ENCODE measurements at places on chromosomes 2 and 18.

- no peak for DNase-seq
Measured at GRCh38 chr2:226993171-226993570, 157.3 kb downstream of the RHBDD1 start.

- no peak for DNase-seq
Measured at GRCh38 chr2:216221811-216222210, 112.7 kb downstream of the XRCC5 start.

DNA sequence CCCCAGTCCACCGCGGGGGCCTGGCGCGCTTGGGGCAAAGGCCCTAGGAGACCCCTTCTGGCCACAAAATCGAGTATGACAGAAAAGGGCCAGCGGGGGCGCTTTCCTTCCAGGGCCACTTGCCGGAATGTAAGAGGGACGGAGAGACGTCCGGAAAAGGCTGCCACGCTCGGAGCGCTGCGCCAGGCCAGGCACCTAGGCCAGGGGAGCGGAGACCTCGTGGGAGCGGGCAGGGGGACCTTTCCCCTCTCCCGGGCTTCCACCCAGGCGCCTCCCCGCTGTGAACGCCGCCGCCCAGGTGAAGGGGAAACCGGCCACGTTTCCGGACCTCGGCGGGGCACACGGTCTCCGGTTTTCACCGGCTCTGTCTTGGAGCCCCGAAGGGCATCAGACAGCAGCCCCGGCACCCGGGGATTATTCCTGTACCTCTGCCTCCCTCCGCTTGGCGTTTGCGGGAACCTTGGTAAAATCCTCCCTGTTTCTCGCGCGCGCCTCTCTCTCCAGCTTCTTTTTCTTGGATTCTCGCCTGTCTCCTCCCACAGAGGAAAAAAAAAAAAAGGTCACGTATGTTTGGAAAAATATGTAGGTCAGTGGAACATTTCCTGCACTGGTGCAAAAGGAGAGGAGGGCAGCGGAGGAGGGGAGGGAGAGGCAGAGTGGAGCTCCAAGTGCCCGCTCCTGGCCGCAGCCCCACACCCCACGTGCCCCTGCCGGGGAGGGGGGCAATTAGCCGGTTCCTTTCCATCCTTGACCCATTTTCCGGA is 1.2 kb upstream of the NPAS2 start:
- DNase-seq: no peak

DNA sequence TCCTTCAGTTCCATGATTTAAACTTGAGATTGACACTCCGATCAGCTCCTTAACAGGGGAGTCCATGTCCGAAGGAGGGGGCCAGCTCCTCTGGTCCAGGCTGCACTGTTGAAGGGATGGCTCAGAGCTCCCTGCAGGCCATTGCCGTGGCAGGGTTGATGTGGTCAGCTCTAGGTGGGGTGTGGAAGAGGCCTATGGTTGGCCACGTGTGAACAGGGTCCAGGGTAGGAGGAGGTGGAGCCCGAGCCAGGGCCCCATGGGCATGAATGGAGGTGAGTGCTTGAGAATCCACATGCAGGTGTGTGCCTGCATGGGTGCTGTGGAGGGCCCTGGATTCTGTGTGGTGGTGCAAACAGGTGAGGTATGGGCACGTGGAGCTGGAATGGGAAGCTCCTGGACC is 1.1 kb downstream of the SPEG start:
- no peak for DNase-seq

DNA sequence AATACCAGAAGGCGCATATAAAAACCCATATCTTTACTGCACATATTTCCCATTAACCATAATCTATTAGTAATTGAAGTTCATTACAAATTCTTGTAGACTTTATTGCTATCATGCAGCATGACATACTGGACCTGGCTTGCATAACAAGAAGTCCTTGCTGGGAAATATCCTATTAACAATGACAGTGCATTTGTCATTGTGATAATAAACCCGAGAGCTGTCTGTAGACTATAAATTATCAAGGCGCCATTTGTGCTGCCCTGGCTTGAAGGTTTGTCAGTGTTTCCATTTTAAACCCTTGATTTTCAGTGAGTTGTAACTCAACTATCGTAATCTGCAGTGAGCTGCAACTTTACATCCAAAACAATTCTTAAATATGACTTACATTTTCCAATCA is 59.0 kb downstream of the HNMT start:
- no peak for DNase-seq

DNA sequence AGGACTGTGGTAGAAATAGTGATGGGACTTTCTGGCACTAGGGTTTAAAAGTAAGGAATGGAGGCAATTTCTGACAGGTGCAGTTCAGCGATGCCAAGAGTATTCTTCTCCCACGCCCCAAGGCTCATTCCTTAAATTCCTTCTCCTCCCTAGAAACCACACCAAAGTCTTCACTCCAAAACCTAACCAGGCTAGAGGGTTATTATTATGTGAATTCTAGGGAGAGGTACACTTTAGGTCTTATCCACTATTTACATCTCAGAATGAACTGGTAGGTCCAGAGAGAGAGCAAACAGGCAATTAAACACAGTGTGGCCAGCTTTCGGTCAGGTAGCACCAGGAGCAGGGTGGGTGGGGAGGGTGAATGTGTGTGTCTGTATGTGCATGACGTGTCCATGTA is 11.4 kb downstream of the IL1F10 start:
- DNase-seq: no peak

GRCh38 chr2:107405261-107405660 is 421.4 kb upstream of the RGPD4 start:
- DNase-seq: no peak

DNA sequence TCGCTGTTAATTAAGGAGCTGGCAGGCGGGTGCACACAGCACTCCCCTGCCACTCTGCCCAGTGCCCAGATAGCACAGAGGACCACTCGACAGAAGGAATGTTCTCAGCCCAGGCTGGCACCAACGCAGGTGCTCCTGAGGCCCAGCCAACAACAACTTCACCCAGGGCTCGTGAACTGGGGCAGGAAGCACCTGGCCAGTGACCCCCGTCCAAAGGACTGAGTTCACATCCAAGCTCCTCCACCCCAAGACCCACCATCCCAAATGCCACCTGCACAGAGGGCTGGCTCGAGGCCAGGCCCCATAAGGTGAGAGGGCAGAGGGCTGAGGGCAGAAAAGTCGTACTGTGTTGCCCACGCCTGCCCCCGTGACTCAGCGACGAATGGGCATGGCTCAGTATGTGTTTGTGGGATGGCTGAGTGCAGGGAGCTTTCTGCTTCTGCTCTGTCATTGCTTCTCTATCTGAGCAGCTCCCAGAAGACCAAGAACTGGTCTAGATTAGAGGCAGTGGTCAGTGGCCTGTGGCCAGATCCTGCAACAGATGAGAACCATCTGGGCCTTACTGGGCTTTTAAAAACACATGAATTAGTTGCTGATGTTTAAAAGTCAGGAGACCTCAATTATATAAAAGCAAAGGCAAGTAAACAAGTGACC is 68.4 kb downstream of the POLR1A start:
- no peak for DNase-seq

DNA sequence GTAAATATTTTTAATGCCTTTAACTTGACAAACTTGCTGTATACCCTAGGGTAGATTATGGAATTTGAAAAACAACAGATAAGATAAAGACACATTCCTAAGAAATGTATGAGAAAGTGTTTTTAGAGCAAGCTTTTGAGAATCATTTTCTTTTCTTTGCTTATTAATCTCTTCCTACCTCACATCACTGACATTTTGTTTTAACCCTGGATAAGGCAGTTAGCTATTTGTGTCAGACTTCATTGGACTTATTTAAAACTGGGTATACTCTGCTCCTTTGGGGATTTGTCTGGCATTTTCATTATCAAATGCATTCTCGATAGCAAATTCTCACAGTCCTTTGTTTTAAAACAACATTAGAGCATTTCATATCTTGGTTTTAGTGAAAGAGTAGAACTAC is 17.2 kb downstream of the EML4 start:
- no peak for DNase-seq

DNA sequence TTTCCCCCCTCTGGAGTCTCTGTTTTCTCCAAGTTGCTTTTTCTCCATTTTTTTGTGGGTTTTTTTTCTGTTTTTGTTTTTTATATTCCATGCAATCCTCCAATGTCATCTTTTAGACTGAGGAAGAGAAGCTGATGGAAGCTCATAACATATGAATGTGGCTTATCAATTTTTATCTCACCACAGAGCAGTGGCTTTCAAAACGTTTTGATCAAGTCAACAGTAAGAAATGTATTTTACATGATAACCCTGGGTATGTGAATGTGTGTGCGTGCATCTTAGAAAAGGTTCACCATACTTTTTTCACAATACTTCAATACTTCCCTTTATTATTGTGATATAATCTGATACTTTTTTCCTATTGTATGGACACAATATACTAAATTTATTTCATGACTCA is 64.6 kb upstream of the CDCA7 start:
- no peak for DNase-seq

GRCh38 chr2:30655660-30656059 is 151.6 kb downstream of the CAPN13 start:
- DNase-seq: no peak

- DNase-seq: no peak
Measured at GRCh38 chr2:45773909-45774308, 122.4 kb downstream of the PRKCE start.

- no peak for DNase-seq
Measured at GRCh38 chr2:32496662-32497061, 131.2 kb upstream of the TTC27 start.

DNA sequence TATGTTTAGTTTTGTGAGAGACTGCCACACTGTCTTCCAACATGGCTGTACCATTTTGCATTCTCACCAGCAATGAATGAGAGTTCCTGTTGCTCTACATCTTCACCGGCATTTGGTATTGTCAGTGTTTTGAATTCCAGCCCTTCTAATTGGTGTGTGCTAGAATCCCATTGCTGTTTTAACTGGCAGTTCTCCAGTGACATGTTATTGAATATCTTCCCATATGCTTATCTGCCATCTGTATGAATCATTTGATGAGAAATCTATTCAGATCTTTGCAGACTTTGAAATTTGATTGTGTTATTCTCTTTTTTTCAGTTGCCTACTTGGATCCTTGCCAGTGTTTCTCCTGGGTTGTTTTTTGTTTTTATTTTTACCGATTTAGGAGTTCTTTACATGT is 99.0 kb downstream of the SNTG2 start:
- no peak for DNase-seq

GRCh38 chr2:58925676-58926081 is 684.6 kb upstream of the FANCL start:
- no peak for DNase-seq

Measured in stimulated activated CD8-positive, alpha-beta memory T cell treated with anti-CD3 and anti-CD28 coated beads, Interleukin-15, amount 100 ng/mL, for 24 hours (primary cell).